Hematopoietic multipotent progenitor cell treated with erythropoietin and hydrocortisone succinate and interleukin-3 and kit ligand, for 17 days (in vitro differentiated cells): ENCODE measurements at places on chromosomes 2 and 18.

DNA sequence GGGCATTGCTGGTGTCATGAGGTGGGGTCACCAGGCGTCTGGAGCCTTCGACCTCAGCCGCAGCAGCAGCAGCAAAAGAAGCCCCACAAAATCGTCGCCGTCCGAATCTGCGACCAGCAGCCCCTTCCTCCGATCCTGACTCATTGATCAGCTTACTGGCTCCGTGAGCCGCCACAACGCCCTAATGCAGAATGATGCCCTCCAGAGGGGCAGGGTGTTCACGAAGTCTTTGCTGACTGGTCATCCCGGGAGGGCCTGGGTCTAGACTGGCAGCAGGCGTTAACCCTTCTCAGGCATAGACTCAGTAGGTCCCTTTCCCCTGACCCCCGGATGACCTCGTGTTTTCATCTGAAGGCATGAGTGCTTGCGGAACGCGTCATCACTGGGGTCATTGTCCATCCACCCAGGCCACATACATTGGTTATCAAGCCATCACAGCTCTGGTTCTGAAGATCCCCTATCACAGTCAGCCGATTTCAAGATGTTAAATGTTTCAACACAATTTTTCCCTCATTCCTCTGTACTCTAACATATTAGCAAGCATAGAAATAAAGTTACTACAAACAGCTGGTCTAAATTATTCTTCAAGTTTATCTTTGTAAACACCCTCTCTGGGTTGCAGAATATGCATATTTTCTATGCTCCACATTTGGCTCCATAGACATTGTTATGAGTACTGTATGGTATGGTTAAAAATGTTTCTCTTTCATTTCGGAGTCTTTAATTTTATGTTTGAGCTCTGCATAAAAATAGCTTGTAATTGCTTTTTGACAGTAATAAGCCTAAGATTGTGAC lies 83.3 kb upstream of the SALL3 start:
- no peak for DNase-seq

- no peak for DNase-seq
Observed at GRCh38 chr2:215505044-215505786, 69.3 kb upstream of the FN1 start.

- DNase-seq, result no peak
Observed at GRCh38 chr2:85247610-85248009, 80.2 kb downstream of the TGOLN2 start.

GRCh38 chr2:67776276-67776675 lies 286.5 kb downstream of the C1D start:
- no peak for DNase-seq

DNA sequence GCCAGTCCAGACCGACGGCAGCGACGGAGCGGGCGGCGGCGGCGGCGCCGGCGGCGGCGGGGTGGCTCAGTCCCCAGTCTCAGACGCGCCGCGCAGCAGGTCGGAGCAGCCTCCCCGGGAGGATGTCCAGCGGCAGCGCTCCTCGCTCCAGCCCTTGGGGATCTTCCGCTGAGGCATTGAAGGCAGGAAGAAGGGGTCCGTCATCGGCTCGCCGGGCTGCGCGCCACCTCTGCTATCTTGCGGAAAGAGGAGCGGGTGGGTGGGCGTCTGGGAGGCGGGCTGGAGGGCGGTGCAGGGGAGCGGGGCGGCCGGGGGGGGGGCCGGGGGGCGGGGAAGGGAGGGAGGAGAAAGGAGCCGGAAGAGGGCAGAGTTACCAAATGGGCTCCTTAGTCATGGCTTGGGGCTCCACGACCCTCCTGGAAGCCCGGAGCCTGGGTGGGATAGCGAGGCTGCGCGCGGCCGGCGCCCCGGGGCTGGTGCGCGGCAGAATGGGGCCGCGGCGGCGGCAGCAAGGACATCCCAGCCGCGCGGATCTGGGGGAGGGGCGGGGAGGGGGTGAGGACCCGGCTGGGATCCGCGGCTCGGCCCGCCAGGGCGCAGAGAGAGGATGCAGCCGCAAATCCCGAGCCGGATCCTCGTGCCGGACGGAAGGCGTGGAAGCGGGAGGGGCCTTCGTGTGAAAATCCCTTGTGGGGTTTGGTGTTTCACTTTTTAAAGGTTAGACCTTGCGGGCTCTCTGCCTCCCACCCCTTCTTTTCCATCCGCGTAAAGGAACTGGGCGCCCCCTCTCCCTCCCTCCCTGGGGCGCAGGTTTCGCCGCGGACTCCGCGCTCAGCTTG lies at the start of gene NETO1:
Gene NETO1 (minus strand): TSS at position 242 of the 839 bp plus-strand sequence. CDS start 696 bp downstream, outside the sequence.
- DNase-seq, result no peak

- no peak for DNase-seq
Observed at GRCh38 chr2:97727296-97727695, 13.9 kb downstream of the ZAP70 start.

GRCh38 chr2:53969285-53969967 lies 1.4 kb downstream of the PSME4 start:
- peak; percentile 89 for DNase-seq

- no peak for DNase-seq
Observed at GRCh38 chr2:241837197-241837965, 21.3 kb downstream of the PDCD1 start.

DNA sequence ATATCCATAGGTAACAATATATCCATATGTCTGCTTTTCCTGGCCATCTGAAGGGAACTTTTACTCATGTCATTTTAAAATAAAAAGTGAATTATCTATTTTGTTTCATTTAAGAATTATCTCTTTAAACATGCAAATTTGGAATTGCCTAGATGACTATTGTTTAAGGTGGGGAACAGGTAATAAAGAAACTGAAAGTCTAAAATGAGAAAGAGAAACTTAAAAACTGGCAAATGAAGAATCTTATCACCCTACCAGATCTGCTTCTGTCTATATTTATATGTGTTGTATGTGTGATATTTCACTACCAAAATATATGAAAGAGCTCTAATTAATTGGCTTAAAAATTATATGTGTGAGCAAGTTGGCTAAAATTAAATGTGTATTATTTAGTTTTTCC lies 243.2 kb upstream of the KCNH7 start:
- no peak for DNase-seq

DNA sequence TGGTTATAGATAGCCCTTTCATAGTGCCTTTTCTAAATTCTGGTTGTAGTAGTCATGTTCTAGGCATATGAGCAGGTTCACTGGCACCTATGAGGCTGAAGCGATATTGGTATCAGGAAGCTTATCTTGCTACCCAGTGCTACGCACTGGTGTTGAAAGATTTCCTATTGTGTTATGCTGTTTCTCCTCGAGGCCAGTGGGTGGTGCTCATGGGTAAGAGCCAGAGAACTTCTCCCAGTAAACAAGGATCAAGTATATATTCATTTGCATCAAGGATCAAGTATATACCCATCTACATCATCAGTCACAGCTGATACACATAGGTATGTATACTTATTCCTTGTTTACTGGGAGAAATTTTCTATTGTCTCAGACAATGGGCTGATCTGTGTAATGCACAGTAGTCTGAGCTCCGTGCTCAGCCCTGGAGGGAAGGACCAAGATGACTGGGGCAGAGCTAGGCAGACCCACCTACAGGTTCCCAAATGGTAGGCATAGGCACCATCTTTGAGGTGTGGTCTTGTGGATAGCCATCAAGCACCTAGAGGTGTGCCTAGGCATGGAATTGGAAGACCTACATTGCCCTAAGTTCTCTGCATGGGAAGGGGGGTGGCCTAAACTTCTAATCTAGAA lies 101.2 kb upstream of the GALNT13 start:
- DNase-seq, result no peak

DNA sequence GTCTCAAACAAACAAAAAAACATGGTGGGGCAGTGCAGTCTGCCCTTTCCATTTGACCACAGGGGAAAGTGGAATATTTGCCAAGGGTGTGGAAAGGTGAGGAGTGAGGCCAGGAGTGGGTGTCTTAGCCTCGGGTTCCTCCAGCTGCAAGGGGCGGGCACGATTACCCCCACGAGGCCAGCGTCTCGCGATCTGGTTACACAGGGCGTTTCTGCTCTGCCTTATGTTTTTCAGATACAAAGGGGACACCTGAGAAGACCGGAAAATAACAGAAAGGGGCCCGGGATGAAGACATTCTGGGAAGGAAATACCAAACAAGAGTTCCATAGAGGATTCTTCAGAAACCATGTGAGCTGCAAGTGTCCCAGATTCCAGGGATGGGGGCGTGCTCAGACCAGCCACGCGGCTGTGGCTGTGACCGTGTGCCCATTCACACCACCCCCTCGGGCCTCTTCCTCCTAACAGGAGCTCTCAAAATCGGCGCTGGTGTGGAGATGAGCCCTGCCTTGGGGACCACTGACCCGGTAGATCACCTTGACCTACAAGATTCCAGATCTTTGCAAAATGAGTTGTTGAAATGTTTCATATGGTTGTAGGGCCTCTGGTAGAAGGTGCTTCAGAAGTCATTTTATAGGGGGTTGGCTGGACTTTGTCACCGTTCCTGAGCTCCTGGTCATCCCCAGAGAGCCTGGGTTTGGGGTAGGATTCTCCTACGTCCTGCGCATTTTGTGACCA lies 34.2 kb downstream of the FAM178B start:
- no peak for DNase-seq

GRCh38 chr2:56132138-56132537 lies 51.7 kb upstream of the CCDC85A start:
- DNase-seq, result peak; percentile 7

GRCh38 chr2:65299246-65299645 lies 71.6 kb downstream of the ACTR2 start:
- DNase-seq, result no peak

DNA sequence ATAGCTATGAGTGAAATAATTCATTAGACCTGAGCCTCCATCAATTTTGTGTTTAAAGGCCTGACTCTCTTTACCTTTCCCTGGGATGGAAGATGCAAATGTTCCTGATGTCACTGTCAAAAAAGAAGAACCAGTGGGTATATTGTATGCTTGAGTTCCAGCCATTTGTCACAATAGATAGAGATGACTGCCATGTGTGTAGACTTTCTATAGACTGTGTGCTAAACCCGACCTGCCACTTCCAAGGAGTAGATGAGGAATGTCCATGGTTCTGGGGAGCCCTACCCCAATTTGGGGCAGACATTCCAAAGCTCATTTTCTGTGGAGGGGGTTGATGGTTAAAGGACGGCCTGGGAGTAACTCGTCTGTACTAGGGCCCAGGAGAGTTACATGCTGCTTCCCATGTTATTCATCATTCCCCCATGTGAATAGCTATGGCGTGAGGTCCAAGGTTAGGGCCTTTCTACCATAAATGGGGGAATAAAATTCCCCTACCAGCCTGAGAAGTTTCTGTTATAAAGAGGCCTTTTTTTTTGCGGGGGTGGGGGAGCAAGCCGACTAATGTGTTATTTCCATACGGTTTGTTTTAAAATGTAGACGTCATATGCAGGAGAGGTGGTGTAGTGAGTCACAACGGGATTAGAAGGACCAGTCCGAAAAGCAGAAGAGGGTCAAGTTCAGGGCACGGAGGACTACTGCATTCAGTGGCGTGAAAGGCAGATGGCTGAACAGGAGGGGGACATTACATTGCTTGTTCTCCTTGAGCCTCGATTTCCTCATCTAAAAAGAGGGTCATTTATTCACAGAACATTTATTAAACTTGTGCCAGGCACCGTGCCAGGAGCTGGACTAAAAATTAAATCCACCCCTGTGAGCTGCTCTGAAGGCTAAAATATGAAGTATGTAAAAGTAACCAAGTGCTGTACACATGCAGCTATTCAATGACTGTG lies 24.0 kb downstream of the IL1B start:
- no peak for DNase-seq

DNA sequence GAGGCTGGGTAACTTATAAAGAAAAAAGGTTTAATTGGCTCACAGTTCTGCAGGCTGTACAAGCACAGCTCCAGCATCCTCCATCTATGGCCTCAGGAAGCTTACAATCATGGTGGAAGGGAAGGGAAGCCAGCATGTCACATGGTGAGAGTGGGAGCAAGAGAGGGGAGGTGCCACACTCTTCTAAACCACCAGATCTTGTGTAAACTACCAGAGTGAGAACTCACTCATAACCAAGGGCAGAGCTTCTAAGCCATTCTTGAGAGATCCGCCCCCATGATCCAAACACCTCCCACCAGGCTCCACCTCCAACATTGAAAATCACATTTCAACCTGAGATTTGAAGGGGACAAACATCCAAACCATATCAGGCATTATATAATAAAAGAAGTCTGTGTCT lies 121.6 kb upstream of the CDC42EP3 start:
- no peak for DNase-seq

GRCh38 chr2:239576784-239577685 lies 176.2 kb upstream of the HDAC4 start:
- DNase-seq, result no peak

GRCh38 chr2:118309946-118310680 lies 221.8 kb downstream of the INSIG2 start:
- no peak for DNase-seq

- no peak for DNase-seq
Observed at GRCh38 chr18:14971461-14972185, 223.7 kb downstream of the ANKRD30B start.

- no peak for DNase-seq
Observed at GRCh38 chr2:171475979-171476378, 42.0 kb downstream of the DCAF17 start.

GRCh38 chr2:217258170-217258569 lies 398.3 kb upstream of the TNP1 start:
- DNase-seq, result no peak

- no peak for DNase-seq
Observed at GRCh38 chr18:49141491-49141890, 190.7 kb upstream of the SMAD7 start.

GRCh38 chr2:42998721-42999120 lies 206.3 kb upstream of the HAAO start:
- DNase-seq, result no peak

DNA sequence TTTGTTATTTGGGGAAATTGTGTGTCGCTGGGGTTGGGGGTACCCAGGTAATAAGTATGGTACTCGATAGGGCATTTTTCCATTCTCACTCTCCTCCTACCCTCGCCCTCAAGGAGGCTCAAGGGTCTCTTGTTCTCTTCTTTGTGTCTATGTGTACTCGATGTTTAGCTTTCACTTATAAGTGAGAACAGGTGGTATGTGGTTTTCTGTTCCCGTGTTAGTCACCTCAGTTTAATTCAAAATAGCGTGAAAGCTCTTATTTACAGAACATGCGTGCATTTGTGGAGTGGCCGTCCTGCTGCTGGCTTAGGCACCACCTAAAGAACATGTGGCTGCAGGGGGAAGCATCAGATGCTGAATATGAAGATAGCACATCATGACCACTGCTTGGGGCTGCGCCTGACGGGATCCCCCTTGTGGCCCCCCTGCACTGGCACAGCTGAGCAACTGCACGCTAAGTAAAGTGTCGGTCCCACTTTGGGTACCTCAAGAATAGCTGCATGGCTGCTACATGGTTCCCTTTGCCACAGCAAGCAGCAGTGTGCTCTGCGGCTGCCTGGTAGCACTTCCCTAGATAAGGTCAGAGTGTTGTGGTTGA lies 569.0 kb downstream of the DCDC2C start:
- no peak for DNase-seq

DNA sequence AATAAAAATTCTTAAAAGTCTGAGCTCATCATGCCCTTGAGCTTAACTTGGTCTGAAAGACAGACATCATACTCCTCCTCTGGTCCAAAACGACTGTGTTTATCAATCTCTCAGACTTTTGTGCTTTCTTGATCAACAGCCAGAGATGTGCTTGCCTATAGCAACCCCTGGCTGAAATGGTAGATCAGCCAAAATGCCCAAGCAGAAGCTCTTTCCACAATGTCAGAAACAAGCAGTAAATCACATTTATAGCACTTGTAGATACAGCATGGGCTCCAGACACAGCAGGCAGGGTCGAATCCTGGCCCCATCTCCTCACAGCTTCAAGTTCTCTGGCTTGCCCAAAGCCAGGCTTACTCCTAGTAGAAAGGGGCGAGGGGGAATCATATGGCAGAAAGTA lies 110.4 kb upstream of the FOSL2 start:
- no peak for DNase-seq
